ENCODE measurements at places on chromosomes 3 and 15.

DNA sequence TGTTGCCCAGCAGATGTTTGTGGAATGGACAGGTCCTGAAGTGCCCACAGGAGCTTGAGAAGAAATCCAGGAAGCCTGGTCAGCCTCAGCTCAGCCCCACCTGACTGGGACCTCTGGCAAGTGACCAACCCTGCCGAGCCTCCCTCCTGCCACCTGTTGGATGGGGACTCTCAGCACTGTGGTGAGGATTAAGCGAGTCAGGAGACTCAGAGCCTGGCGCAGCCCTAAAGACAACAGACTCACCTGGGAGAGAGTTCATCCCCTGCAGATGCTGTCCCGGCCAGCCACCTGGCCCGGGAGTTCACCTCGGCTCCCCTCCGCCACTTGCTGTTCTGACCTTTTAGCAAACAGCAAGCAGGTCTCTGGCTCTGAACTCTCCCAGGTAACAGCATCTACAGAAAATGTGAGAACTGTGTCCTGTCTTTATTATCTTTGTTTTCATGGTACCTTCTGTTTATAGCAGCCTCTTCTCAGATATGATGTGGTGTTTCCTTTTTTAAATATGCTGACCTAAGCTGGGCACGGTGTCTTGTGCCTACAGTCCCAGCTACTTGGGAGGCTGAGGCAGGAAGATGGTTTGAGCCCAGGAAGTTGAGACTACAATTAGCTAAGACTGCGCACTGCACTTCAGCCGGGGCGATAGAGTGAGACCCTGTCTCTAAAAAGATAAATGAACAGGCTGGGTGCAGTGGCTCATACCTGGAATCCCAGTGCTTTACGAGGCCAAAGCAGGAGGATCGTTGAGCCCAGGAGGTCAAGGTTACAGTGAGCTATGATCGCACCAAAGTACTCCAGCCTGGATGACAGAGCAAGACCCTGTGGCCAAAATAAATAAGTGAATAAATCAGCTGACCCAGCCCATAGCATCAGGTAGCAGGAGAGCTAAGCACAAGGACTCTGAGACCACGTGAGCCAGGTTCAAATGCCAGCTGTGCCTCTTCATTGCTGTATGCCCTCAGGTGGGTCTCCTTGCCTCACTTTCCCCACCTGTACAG lies 32.4 kb upstream of the SLC6A6 start:
- no peak for DNase-seq

DNA sequence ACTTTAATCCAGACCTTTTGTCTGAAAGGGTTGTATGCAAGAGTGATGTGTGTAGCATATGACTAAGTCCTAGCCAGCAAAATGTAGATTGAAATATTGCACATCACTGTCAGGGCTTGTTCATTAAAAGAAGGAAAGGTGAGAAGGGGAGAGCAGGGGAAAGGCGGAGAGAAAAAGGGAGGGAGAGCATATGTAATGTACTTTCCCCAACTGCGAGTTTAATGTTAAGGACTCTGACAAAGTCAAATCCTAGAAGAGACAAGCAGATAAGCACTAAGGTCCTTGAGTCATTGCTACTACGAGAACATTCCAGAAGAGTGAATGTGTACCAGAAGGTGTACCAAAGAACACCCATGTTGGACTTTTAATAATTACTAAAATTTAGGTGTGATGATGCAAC lies 1336.7 kb downstream of the NSUN3 start:
- no peak for DNase-seq

DNA sequence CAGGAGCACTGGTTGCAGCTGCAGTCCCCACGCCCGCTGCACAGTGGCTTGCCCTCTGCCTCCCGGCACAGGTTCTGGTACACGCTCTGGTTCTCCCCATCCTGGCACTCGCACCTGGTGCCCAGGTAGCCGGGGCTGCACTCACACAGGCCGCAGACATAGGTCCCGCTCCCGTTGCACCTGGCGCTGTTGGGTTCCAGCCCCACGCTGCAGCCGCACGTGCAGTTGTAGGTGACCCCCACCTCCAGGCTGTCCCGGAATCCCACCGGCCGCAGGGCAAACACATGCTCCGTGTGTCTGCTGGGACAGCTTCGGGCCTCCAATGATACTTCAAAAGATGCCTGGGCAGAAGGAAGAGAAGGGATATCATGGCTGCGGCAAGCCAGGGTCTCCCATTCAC lies 66.2 kb downstream of the UMPS start:
- DNase-seq, result no peak

DNA sequence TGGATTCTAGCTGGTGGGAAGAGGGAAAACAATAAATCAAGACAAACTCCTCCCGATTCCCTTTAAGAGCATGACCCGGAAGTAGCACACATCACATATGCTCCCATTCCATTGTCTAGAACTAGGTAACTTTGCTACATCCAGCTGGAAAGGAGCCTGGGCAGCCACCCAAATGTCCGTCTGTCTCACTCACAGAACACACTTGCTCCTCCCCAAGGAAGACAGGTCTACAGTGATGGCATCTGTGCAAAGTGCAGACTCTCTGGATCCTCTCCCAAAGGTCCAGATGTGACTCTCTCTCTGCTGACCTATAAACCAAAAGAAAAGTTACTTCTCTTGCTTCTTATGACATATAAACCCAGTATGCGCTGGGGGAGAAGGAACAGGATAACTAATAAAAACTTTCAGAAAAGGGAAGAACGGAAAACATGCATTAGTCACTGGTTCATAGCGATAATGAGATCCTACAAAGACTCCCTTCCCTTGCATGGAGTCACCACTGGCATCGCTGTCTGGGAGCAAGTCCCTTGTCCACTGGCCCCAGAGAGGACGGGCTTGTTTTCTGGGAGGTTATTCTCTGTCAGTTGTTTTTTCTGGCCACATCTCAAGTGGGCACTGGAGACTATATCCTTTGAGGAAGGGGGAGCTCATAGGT lies 29.8 kb upstream of the EPHB3 start:
- peak; percentile 79 for DNase-seq

GRCh38 chr3:116161575-116162525 lies 283.4 kb downstream of the LSAMP start:
- DNase-seq, result no peak

DNA sequence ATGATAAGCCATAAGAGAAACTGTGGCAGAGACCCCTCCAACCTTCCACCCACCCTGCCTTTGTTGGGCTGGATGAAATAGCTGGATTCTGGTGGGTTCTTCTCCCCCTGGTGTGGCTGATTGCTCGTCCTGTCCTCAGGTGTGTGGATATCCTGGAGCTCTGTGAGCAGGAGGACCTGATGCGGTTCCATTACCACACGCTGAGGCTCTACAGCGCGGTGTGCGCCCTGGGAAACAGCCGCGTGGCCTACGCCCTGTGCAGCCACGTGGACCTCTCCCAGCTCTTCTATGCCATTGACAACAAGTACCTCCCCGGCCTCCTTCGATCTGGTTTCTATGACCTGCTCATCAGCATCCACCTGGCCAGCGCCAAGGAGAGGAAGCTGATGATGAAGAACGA lies 306.3 kb upstream of the CHRM5 start:
- DNase-seq, result no peak

GRCh38 chr3:177536873-177537272 lies 339.6 kb upstream of the TBL1XR1 start:
- no peak for DNase-seq

DNA sequence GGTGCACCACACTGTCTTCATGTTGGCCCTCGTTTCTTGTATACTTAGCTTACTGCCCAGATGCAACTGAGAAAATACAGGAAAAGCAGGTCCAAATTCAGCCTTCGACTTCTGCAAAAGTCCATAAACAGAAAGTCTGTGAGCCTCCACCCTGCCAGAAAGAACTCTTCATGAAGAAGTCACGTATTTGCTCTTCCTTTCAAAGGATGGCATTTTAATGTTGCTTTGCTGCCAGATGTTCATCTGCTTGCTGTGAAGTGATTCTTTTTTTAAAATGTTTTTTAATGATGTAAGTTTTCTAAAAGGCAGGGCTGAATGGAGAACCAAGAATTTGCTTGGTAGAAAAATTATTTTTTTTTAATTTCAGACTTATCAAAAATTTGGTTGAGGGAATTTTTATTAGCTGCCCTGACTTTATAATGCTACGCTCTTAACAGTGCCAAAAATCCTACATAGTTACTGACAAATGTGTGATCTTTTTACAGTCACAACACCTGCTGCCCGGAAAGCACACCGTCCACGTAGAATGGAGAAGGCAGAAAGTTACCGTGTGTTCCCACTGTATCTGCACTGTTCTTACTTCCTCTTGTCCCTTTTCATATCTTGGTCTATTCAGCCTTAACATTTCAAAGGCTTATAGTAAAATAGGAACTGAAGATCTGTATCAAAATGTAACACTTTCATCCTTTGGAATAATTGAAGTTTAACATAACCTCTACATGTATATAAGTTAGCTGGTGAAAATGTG lies 136.3 kb downstream of the LRRC28 start:
- DNase-seq, result no peak

DNA sequence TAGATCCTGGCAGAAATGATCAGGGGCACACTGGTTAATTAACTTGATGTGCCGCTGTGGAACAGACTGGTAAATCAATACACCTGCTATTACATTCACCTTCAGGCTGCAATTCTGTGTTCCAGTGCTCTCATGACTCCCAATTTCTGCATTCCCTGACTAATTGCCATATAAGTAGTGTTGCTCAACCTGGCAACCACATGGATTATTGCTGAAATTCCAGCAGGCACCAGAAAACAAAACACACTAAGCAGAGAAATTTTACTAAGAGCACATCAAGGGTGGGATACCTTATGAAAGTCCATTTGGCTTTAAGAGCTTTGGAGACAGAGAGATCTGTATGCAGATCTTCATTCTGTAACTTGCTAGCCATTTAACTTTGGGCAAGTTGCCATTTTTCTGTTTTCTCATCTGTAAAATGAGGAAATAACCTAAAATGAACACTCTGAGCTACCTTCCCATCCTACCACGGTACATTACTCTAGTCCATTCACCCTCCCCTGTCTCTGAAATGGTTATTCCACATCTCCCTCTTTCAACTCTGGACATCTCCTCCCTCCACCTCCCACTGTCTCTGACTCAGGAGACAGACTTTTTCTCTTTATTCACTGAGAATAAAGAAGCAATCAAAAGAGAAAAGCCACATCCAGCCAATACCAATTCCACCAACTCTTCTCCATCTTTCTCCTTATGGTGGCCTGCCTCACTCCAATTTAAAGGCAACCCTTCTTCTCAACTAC lies 54.6 kb downstream of the STAC start:
- no peak for DNase-seq

DNA sequence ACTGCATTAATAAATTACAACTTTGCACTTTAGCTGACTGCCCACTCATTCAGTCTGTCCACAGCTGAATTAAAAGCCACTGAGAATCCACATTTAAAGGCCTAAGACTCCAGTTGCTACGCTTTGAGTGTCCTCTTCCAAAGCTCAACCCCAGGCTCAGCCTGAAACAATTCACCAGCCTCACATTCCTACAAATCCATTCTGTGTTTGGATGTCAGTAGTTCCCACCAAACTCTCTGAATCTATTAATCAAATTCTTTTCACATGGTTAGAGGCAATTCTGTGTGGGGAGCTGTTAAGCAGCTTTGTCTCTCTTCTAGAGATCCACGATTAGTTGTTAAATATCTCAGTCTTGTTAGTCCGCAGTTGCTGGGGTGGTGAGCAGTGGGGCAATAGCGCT lies 116.8 kb upstream of the UBE2E2 start:
- DNase-seq, result no peak

GRCh38 chr3:182410051-182410450 lies 383.3 kb upstream of the ATP11B start:
- DNase-seq, result no peak

- peak; percentile 3 for DNase-seq
These were observed 24.7 kb downstream of the CIP2A start for GRCh38 chr3:108564564-108564963.

DNA sequence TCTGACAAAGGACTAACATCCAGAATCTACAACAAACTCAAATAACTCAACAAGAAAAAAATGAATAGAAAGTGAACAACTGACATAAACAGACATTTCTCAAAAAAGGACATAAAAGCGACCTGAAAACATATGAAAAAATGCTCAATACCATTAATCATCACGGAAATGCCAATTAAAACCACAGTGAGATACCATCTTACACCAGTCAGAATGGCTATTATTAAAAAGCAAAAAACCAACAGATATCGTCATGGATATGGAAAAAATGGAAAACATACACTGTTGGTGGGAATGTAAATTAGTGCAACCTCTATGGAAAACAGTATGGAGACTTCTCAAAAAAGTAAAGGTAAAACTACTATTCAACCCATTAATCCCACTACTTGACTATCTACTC lies 53.3 kb downstream of the ZNF385D start:
- no peak for DNase-seq

GRCh38 chr15:56917652-56918045 lies 795 bp upstream of the TCF12 start:
- DNase-seq, result no peak

- no peak for DNase-seq
These were observed 101.7 kb upstream of the UBP1 start for GRCh38 chr3:33541918-33542317.

DNA sequence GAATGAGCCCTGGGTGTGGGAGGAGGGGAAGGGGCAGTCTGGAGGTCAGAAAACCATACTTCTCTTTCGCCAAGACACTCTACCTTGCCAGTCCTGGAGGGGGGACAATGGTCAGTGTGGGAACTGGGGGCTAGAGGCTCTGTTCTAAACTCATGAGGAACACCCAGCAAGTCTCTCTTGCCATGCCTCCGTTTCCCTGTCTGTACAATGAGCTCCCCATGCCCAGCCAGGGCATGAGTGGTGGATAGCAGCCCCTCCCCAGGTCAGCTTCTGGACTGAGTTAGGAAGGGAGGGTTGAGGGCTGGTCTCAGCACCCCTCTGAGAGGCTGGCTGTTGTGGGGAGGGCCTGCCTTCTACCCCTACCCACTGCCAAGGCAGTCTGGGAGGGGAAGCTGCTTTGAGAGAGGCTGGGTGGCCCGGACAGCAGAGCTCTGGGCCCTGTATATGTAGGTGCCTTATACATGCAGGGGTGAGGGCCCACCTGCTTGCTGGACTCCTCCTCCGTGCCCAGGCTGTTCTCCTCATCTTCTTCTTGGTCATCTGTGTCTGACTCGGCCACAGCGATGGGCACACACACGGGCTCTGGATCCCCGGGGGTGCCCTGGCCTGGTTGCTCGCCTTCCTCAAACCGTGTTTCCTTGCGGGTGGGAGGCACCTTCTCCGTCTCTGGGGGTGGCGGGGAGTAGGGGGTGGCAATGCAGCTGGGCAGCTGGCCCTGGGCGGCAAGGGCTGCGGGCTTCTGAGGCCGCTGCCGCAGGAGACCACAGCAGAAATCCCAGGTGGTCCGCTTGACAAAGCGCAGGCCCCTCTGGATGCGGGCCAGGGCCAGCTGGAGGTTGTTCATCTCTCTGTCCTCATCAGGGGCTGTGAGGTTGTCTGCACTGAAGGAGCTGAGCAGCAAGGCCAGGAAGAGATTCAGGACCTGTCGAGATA lies 68.8 kb downstream of the SCN5A start:
- DNase-seq, result no peak

GRCh38 chr3:72810659-72811434 lies 37.4 kb downstream of the SHQ1 start:
- no peak for DNase-seq

DNA sequence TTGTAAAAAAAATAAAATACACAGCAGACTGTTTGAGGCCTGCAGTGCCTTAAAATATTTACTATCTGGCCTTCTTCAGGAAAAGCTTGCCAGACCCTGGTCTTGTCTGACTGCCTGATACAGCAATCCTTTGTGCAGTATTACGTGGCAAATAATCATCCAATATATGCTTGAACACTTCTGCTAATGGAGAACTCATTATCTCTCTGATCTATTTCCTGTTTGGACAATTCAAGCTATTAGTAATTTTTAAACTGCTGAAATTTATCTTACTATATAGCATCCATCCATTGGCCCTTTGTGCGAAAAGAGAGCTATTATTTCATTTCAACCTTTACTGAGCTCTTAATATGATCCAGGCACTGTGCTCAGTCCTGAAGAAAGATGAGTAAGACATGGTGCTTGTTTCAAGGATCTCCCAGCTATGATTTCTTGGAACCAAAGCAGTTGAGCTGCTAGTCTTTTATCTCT lies 15.9 kb downstream of the ATG7 start:
- DNase-seq, result peak; percentile 54
